GM06990 (cell line): ENCODE measurements at places on chromosomes 6 and 20.

- DNase-seq = no peak
Measured at GRCh38 chr6:108080010-108080780, 5.7 kb upstream of the OSTM1 start.

DNA sequence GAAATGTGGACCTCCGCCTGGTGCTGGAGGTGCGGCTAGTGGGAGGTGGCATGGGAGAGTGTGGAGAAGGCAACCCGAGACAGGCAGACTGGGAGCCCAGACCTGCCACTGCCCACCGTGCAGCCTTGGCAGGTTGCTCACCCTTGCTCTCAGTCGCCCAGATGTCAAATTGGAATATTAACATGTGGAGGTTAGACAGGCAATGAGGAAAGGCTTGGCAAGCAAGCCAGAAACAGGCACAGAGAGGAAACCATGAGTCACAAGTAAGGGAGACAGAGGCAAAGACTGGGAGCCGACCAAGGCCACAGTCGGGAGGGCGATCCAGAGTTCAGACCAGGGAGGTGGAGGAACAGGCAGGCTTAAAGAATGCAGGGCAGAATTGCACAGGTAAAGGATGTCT lies 178.2 kb downstream of the FOXC1 start:
- DNase-seq = no peak

DNA sequence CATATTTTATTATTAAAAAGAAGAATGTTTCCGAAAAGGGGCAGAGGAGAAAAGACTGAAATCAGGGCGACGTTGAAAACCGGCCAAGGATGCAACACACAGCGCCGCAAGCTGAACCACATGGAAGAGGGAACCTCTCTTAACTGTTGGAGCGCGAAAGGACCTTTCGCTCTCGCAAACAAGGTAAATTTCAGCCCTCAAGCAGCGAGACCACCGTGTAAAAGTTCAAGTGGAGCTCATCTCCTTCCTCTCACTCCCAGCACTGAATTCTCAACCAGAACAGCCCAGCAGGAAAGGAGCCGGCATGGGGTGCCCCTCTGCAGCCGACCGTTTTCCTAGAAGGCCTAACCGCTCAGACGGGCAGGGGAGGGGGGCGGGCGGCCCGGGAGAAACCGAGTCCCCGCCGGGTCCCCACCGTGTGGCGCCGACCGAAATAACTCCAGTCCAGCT lies 621 bp downstream of the GPR63 start:
- no peak for DNase-seq

GRCh38 chr6:4420160-4420865 lies 284.9 kb upstream of the ECI2 start:
- no peak for DNase-seq

GRCh38 chr20:40953856-40954255 lies 74.8 kb upstream of the TOP1 start:
- no peak for DNase-seq

DNA sequence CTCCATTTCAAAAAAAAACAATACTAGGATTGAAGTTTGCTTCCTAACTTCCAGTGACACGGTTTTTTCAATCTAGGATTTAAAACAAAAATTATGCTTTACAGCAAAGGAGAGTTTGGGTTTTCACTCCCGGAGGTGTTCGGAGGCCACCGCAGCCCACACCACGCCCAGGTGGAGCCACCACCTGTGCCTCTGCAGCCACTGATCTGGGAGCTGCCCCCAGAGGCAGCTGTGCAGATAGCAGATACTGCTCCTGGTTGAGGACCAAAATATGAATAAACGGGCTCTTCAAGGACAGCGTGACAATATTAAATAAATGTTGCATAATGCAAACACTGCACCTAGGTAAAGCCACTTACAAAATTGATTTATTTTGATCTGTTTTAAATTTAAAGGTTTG lies 30.2 kb downstream of the DLL1 start:
- DNase-seq = no peak
